ENCODE measurements at places on chromosomes 1 and 21.
A peak's percentile ranks its signal among the peaks of the same experiment; 100 is the strongest.

GRCh38 chr1:973459-974292 is 7.4 kb downstream of the PLEKHN1 start:
- DNase-seq = no peak

DNA sequence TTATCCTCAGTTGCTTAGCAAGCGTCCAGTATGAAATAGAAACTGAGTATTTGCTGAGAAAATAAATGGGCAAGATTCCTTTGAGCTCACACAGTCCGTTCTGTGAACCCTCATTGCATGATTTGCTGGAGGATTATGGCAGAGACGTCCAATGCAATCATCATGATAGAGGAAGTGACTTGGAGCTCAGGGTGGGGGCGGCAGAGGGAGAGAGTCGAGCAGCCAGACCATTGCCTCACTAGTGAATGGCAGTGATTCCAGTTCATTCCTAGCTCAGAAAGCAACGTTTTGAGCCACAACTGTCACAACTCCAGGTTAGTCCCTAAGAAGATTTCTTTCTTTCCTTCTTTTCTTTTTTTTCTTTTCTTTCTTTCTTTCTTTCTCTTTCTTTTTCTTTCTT is 27.5 kb upstream of the COL9A2 start:
- no peak for DNase-seq

GRCh38 chr1:5296557-5297179 is 642.3 kb downstream of the AJAP1 start:
- no peak for DNase-seq

DNA sequence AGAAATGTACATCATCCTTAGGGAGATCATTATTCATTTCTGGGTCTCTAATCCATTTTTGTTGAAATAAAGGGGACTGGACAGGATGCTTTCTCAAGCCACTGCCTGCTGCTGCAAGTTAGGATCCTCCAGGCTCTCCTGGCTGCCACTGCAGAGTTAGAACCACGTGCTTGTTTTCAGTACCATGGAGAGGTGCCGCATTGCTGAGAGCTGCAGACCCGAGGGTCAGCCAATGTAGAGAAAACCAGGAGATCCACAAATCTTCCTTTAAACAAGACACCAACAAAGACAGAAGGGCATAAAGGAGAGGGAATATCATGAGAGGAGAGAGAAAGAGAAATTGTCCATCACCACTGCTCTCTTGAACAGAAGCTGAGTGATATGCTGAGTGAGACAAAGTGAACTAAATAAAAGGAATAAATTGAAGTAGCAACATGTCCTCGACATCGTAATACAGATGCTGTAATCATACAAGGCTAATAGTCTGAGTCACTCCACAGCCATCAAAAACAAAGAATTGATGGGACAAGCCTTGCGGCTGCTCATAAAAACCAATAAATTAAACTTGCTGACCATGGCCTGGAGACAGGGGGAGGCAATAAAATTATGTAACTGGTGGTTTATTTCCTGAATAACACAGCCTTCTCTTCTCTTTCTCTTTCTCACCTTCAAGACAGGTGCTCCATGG is 255.7 kb downstream of the OMA1 start:
- DNase-seq = no peak

DNA sequence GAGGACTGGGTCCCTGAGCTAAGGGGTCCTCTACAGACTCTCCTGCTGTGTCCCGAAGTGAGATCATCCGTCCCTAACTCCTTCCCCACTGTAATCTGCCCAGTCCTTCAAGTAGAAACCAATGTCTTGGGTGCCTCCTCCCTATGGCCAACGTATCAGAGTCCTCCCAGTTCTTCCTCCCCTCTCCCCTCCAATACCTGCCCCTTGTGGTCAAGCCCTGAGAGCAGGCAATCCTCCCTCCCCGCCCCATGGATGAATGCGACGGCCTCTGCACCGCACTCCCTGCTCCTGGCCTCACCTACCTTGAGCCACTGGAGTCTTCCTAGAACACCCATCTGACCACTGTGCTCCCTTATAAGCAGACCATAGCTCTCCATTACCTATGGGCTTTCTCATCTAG is 31.1 kb downstream of the HTR6 start:
- no peak for DNase-seq

DNA sequence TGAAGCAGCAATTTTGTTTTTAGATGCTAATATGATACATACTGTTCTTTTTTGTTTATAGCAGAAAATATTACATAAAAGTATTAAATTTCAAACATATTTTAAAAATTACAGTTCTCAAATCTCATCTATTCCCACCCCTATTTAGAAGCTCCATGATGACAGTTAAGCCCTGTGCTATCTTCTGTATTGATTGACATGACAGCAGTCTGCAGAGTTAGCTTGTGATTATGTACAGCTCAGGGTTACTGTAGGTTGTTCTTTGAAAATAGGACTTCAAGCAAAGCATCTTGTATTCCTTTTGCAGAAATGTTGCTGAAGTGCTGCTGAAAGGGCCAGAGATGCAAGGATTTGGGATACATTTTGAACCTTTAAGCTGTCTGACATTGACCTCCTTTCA is 8.2 kb downstream of the GPSM2 start:
- DNase-seq = no peak

GRCh38 chr1:241130881-241131280 is 226.1 kb downstream of the RGS7 start:
- DNase-seq = no peak

DNA sequence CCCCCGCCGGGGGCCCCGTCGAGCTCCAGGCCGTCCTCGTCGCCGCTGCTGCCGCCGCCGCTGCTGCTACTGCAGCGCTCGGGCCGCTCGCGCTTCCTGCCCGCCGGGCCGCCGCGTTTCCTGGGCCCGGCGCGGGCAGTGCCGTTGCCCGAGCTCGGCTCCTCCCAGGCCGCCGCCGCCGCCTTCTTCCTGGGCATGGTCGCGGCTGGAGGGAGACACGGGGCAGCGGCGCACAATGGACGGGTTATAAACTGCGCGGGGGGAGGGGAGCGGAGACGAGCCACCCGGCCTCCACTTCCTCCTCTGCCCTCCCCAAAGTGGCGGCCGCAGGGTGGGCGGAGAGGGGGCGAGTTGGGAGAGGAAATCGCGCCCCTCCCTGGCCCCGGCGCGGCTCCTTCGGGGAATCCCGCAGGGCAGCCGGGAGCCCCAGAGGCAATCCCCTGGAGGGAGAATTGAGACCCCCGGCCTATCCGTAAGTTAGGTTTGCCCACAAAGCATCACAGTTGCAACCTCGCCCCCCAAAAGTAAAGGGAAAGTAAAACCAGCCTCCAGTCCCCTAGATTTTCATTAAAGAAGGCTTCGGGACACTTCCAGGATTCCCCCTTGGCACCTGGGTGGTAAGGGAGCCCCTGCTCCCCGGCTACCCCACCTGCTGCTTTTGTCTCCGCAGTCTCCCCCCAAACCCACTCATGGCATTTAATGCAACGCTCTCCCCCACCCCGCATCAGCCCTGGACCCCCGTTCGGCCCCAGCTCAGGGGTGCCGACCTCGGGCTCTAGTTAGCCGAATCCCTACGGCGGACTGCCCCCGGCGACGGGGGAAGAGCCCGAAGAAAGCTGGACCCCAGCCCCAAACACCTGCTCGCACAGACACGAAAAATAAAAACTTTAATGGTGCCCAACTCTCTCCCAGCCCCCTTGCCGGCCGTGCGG is 893 bp downstream of the RCC2 start:
- no peak for DNase-seq

GRCh38 chr1:205325334-205325884 is 3.9 kb upstream of the NUAK2 start:
- DNase-seq = peak; percentile 77

- no peak for DNase-seq
Measured at GRCh38 chr1:30036666-30037065, 686.7 kb downstream of the MATN1 start.

- DNase-seq = no peak
Measured at GRCh38 chr1:184405094-184405800, 18.4 kb downstream of the C1orf21 start.

- no peak for DNase-seq
Measured at GRCh38 chr1:91026777-91027176, 4.9 kb upstream of the ZNF644 start.

GRCh38 chr1:10667861-10668761 is 128.3 kb downstream of the CASZ1 start:
- DNase-seq = no peak

- DNase-seq = no peak
Measured at GRCh38 chr1:64490213-64490818, 20.4 kb downstream of the CACHD1 start.

Measured in cerebellar nuclear complex (tissue), 1 donor.